ENCODE measurements at places on chromosomes 13 and 19.
A peak's percentile ranks its signal among the peaks of the same experiment; 100 is the strongest.

GRCh38 chr13:107441279-107441678, 774.1 kb downstream of the LIG4 start:
- peak; percentile 27 for DNase-seq

- DNase-seq: peak; percentile 2
Observed at GRCh38 chr13:78131811-78132210, 213.2 kb upstream of the EDNRB start.

DNA sequence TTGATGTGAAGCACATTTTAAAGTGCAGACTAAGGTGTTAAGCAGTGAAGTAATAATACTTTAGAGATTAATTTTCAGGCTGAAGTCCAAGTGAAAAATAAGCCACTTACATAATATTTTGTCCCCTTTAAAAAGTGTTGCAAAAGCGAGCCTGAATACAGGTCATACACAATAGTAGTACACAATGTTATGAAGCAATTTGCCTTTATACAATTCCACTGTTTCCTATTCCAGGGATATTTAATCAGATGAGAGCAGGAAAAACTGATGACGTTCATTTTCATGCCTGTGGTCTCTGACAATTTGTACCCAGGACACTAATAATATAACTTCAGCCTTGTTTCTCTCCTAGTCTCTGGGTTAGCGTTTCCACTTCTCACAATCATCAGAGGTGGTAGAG, 916.7 kb downstream of the PCDH9 start:
- DNase-seq: peak; percentile 18

DNA sequence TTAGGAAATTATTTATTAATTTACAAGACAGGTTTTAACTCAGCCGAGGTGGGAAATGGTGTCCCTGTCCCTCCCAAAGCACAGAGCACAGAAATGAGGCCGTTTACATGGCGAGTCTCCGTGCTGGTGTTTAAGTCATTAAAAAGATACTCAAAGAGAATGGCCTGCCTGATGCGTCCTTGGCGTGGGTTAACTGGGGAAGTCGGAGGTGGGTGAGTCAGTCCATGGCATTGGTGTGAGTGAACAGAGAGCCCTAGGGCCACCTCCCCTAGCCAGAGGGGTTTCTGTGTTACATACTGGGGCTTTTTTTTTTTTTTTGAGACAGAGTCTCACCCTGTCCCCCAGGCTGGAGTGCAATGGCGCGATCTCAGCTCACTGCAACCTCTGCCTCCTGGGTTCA, 3.9 kb downstream of the FEM1A start:
- no peak for DNase-seq

GRCh38 chr19:2332341-2333026, 4.0 kb downstream of the SPPL2B start:
- no peak for DNase-seq

DNA sequence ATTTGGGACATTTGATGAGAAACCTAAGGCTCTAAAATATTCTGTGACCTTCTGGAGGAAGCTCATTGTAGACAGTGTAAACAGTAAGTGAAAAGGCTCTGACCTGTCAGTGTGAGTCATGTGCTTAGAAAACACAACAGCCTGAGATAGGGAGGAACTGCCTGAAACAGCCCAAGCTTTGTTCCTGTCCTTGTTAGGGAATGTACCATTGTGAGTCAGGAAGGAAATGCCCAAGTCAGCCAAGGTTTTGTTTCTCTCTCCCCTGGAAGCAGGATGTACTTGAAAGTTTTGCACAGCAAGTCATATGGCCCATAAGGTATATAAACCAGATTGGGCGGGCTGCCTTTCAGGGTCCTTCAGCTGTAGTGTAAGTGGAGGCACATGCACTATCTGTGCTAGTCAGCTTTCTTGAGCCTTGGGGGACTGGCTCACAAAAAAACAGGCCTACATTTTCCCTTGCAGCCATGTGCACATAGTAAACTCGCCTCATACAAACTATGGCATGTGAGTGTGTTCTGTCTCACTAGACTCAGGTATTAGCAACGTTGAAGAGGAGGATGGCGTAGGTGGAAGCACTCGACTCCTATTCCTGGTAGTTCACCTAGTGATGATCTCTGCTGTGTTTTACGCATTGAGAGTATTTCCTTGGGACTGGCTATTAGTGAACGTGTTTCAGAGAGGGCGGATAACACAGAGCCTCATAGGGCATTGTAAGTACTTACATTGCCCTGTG, 141.2 kb upstream of the KLHL1 start:
- no peak for DNase-seq
